AG08395 (cell line): ENCODE measurements at places on chromosomes 3 and 15.

GRCh38 chr3:193330555-193331204 lies 47.9 kb downstream of the ATP13A5 start:
- DNase-seq: no peak

DNA sequence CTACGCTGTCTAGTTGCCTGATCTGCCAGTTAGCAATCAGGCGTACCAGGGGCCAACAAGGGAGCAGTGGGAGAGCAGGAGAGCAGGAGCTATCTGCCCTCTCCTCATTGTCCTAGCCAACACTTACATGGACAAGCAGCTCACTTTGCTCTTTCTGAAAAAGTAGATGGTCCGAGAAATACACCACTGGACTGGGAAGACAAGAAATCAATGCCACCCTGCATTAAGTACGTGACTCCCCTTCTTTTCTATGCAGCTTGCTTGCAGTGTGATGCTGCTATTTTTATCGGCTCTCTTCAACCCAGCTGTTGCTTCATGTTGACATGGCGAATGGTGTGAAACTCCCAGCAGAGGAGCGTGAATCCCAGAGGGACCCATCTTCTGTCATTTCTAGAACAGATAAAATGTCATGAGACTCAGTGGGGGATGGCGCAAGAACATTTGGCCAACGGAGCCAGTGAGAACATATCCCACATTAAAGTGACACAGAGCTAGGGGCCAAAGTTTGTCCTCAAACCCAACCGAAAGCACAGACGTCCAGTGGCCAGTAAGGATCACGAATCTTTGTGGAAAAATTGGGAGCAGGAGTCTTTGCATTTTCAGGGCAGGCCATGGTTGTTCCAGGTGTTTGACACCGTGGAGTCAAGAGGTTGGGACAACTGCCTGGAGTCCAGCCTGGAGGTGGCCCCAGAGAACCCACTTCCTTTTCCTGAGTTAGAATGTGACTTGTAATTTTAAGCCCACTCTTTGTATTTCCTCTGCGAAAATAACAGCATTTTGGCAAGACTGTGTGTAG lies 53.7 kb upstream of the MEF2A start:
- DNase-seq: peak; percentile 23

- no peak for DNase-seq
These were observed 913.6 kb upstream of the ARPP21 start for GRCh38 chr3:34725774-34726173.

DNA sequence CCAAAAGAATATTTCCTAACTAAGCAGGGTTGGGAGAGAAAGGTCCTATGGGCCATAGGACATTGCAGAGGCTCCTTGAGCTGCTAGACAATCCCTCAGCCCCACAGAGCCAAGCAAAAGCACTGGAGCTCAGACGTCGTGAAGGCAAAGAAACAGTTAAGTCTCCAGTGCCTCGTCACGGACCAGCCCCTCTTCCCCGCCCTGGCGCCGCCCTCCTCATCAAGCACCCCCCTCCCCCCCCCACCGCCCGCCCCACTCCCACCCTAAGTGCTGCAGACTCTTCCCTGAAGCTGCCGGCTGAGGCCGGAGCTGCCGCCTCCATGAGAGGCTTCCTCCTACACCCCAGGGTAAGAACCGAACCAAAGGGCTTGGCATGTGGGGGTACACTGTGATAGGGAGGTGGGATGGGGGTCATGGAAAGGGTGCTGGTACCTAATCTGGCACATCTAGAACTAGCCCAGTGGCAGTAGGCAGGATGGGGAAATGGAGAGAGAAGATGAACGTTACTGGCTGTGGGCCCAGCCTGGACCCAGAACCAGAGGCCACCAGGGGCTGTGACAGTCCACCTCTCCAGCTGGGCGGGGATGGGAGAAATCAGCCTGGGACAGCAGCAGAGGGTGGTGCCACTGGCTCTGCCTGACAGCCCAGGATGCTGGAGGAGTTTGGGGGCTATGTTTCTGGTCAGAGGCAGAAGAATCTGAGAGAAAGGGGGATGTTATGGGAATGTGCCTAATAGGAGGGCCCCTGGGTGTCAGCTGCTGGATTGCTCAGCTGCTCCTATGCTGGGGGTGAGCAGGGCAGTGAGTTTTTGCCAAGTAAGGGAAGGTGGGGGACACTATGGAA lies at the start of gene MAP1A:
Gene MAP1A, plus strand, starts transcription at position 255 of the 843 bp plus-strand sequence. CDS start 3,866 bp downstream, outside the sequence.
- peak; percentile 89 for DNase-seq

DNA sequence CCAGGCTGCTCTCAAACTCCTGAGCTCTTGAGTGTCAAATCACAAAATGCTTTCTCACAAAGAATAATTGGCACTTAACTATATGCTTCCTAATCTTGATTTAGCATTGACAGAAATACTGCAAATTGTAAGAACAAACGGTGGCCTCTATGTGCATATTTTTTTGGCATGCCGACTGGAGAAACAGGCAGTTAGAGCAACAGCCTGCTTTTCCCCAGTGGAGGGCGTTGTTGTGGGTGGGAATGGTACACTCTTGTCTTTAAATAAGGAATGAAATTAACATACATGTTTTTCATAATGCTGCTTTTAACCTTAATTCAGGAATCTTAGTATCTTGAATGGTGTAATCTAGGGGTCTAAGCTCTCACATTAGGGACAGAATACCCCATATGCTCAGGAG lies 31.1 kb upstream of the SV2B start:
- no peak for DNase-seq

DNA sequence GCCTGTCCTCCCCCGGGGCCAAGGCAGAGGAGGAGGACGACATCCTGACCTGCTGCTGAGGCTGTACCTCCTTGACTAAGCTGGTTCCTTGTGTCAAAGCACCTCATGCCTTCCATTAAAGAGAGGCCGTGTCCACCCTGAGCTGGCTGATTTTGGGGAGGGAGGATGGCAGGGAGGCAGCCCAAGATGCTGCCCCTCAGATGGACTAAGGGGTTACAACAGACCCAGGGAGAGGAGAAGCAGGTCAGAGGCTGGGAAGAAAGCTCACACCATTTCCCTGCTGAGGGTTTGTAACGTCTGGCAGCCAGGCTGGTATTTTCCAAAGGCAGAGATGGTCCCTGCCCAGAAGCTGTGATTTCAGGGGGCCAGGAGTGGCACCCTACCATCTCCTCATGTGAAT lies 2.7 kb upstream of the ITIH3 start:
- DNase-seq: no peak

DNA sequence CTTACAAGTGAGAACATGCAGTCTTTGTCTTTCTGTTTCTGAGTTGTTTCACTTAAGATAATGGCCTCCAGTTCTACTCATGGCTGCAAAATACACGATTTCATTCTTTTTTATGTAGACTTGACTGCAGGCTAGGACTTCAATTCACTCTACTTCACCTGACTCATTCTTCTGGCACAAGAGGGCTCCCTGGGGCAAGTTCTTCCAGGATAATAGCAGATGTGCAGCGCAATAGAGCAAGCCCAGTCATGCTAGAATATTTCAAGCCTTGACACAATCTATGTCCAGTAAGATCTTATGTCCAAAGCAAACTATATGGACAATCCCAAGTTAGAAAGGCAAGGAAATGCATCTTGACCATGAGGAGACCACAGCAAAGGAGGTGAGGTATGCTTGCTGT lies 211.7 kb upstream of the GADL1 start:
- DNase-seq: peak; percentile 75

DNA sequence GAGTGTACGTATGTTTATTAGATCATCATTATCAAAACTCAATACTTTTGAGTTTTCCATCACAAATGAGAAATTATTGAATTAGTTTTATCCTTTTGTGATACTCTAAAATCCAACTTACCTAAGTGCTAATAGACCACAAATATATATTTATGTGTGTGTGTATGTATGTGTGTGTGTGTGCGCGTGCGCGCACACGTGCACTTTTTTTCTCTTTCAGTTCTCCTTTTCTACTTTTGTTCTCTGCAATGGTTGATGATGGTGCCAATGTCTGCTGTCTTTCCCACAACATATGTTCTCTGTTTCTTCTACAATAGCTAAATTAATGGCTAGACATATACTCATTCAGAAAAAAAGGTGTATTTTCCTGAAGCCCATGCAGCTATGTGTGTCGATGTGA lies 571.6 kb upstream of the ARPP21 start:
- DNase-seq: no peak

GRCh38 chr15:48325400-48325799 lies 5.8 kb upstream of the DUT start:
- no peak for DNase-seq

DNA sequence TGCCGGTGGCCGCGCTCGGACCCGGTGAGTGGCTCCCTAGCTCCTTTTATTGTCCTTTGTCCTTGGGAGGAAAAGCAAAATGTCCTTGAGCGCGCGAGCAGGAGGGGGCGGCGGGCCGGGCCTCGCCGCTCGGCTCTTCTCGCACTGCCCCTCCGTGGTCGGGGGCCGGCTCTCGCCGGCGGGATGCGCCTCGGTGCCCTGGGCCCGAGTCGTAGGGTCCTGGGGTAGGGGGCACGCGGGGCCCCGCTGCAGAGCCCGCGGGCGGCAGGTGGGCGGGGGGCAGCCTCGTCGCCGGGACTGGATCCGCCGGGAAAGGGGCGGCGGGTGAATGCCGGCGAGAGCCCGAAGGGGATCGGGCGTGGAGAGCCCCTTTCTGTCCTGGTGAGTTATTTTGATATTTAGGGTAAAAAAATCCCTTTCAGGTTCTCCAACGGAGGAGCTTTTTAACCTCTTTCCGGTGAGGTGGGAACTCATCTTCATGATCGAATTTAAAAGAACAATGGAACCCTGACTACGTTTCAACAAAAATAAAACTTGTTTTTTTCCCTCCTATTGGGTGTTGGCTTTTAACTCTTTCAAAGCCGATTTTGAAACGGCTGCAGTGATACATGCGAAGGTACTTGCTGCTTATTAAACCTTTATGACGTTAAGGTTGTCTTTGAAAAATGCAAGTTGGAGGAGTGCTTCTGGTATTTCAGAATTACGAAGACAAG lies 16.8 kb upstream of the CHD2 start:
- DNase-seq: no peak

- DNase-seq: peak; percentile 30
These were observed 241.7 kb downstream of the ATP8B4 start for GRCh38 chr15:49877117-49877872.

GRCh38 chr3:43287500-43287873 lies 1.1 kb downstream of the SNRK start:
- DNase-seq: no peak
